ENCODE measurements at places on chromosomes 5 and 9. TPM values are rescaled to one million over a fixed set of nuclear protein-coding genes. Genes with fewer than 3 reads are reported as not detected.

- DNase-seq: no peak
- no peak overlapping the region for H3K27ac ChIP-seq
- no peaks in the 10 kb centered on the region for H3K4me1 ChIP-seq
- no peaks in the 10 kb centered on the region for H3K36me3 ChIP-seq
- no peaks in the 10 kb centered on the region for H3K27me3 ChIP-seq
Observed at GRCh38 chr5:171272996-171273970, 35.8 kb upstream of the TLX3 start.

GRCh38 chr5:115522832-115523403 is 21.7 kb downstream of the FEM1C start:
- H3K4me3 ChIP-seq: no peak overlapping the region
- peaks cover 56% of the 10 kb centered on the region for H3K36me3 ChIP-seq
- H3K27me3 ChIP-seq: no peaks in the 10 kb centered on the region
- H3K4me1 ChIP-seq: peaks cover 7% of the 10 kb centered on the region
- peak overlapping the region; percentile 32 for H3K27ac ChIP-seq
- no peak for DNase-seq

GRCh38 chr5:153256-153655 is 38.0 kb upstream of the LRRC14B start:
- no peaks in the 10 kb centered on the region for H3K27me3 ChIP-seq
- no peaks in the 10 kb centered on the region for H3K36me3 ChIP-seq
- H3K4me3 ChIP-seq: no peak overlapping the region
- H3K4me1 ChIP-seq: no peaks in the 10 kb centered on the region
- DNase-seq: no peak

The GABRG2 gene
- not detected for total RNA-seq

The BARHL1 gene
- total RNA-seq: not detected

The LCN15 gene
- total RNA-seq: 1.2 TPM

The ANKDD1B gene
- total RNA-seq: not detected

- H3K36me3 ChIP-seq: no peaks in the 10 kb centered on the region
- no peak overlapping the region for H3K27ac ChIP-seq
- DNase-seq: no peak
- H3K4me3 ChIP-seq: no peak overlapping the region
Observed at GRCh38 chr9:28921857-28922500, 1348.7 kb upstream of the C9orf72 start.

DNA sequence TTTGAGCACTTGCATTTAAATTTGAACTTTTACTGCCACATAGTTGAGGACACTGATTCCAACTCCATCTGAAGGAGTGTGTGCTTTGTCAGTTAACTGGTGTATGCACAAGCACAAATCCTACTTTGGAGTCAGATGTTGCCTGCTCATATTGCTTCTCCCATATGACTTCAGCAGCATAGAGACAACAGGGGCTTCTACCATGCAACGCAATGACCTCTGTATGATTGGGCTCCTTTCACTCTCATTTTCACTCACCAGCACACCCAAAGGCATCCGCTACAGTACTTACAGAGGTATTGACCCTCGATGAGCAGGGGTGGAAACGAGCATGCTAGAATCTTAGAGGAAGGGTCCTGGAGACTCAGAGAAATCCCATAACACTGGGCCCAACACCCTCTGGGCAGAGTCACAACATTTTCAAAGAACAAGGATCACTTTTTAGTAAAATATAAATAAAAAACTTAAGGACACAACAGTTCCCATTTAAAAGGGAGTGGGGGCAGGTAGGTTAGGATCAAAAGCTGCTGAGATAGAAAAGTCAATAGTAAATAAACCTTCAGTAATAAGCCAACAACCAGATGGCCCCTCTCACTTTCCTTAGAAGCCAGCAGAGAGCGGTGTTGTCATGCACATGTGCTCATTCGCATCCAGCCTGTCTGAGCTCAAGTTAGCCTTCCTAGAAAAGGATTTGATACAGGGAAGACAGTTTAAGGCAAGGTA is 203.8 kb downstream of the SNCAIP start:
- DNase-seq: no peak
- H3K27ac ChIP-seq: no peak overlapping the region
- H3K4me1 ChIP-seq: no peaks in the 10 kb centered on the region
- H3K4me3 ChIP-seq: no peak overlapping the region

DNA sequence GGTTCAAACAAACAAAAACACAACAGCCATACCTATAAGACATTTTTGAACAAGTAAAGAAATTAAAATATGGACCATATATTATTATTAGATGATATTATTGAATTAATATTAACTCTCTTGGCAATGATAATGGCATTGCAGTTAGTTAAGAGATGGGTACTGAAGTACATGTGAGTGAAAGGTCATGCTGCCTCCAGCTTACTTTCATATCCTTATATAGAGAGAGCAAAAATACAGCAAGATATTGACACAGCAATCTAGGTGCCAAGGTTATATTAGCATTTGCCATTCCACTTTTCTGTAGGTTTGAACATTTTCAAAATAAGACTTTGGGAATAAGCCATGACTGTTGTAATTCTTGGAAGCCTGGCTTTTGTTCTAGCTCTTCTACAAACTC is 6.1 kb downstream of the TNFSF8 start:
- H3K4me3 ChIP-seq: no peak overlapping the region
- H3K36me3 ChIP-seq: no peaks in the 10 kb centered on the region
- peaks cover 22% of the 10 kb centered on the region for H3K27me3 ChIP-seq
- H3K27ac ChIP-seq: no peak overlapping the region
- DNase-seq: no peak

The KLHL3 gene
- total RNA-seq: 27.0 TPM

The TAF11L10 gene
- total RNA-seq: not detected
